ENCODE measurements at places on chromosomes 7 and 10. TPM values are rescaled to one million over a fixed set of nuclear protein-coding genes. Genes with fewer than 3 reads are reported as not detected.

Gene LARP4B
- 47.1 TPM for total RNA-seq

Gene ODAD2
- not detected for total RNA-seq

Gene ANKRD7
- 0.09 TPM for total RNA-seq

Gene CYP2C19
- total RNA-seq: not detected

Gene SPDYE2
- total RNA-seq: not detected

Gene BICC1
- total RNA-seq: 17.1 TPM

Gene TMEM270
- total RNA-seq: 0.13 TPM

Gene CC2D2B
- not detected for total RNA-seq

Gene GIMAP7
- not detected for total RNA-seq

Gene MYL10
- not detected for total RNA-seq

Gene POLR2J
- total RNA-seq: 107 TPM

Gene VSTM4
- 0.39 TPM for total RNA-seq

Gene TEX47
- not detected for total RNA-seq

Gene VAX1
- total RNA-seq: 1.3 TPM

Gene WNT16
- total RNA-seq: 1.2 TPM

Gene CELF2
- total RNA-seq: not detected

Gene TCAF2
- 1.2 TPM for total RNA-seq

Gene CPA2
- total RNA-seq: 0.30 TPM

Gene SEMA3C
- 75.5 TPM for total RNA-seq

Gene ZNF735
- not detected for total RNA-seq

Gene GPRIN2
- 27.8 TPM for total RNA-seq

Gene PDE6C
- not detected for total RNA-seq

Measured in A549 treated with Hydrocortisone at 1 μM for 4 hours (cell line).